ENCODE measurements at places on chromosomes 3 and 15.

DNA sequence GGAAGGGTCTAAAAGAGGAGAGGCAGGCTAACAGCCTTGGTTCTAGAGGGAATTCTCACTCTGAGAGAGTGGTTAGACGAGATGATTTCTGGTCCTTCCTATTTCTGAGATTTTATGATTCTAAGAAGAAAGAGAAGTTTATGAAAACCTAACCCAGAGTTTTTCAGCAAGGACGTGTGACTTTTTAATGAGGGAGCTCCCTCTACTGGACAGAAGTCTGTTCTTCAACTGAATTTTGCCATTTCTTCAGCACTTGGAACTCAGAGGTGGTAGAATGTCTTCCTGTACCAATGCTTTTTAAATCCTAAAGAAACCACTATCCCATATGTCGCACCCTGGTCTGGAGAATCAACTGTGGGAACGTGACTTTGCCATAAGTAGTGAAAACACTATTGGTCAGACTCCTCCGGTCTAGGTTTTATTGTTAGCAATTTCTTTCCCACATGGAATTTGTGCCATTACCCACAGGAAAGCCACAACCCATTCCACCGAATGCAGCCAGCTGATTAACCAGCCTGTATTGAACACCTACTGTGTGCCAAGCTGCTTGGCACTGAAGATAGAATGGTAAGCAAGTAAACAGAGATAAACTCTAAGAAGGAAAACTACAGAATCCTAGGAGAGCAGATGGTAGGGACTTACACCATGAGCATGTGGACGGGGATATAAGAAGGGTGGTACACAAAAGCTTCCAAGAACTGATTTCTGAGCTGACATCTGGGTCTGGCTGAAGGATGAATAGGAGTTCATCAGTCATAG lies 199.5 kb upstream of the LMCD1 start:
- no peak for DNase-seq

GRCh38 chr3:184277366-184277765 lies 1.5 kb downstream of the ECE2 start:
- DNase-seq: no peak

DNA sequence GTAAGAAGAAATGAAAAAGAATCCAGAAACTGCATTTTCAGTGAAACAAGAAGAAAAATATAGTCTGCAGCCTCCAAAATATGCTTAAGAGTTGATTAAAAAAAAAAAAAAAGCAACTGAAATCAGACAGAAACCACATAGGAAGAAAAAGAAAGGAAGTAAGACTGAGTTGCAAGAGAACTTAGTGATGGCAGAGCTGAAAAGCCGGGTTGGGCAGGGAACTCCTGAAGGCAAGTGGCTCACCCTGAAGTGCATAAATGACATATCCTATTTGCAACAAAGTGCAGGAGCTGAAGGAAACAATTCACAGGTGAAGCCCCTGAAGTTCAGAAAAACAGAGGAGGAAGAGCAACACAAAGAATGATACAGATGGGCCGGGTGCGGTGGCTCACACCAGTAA lies 108.8 kb upstream of the SLC25A36 start:
- DNase-seq: peak; percentile 26

DNA sequence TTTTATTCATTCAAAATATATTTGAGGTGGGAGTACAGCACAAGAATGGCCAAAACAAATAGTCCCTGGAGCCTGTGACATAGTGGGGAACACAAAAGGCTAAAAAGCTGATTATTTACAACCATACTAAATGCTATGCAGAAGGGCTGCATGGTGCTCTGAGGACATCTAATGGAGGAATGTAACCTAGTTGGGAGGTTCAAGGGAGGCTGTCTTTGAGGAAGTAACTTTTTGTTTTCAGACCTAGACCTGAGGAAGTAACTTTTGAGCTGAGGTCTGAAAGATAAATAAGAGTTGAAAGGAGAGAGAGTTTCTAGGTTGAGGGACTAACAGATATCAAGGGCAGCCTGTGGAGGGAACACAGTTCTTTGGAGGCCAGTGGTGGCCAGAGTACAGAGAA lies 34.8 kb upstream of the RASA2 start:
- peak; percentile 32 for DNase-seq

GRCh38 chr15:100778831-100779288 lies 100.8 kb upstream of the ALDH1A3 start:
- no peak for DNase-seq

DNA sequence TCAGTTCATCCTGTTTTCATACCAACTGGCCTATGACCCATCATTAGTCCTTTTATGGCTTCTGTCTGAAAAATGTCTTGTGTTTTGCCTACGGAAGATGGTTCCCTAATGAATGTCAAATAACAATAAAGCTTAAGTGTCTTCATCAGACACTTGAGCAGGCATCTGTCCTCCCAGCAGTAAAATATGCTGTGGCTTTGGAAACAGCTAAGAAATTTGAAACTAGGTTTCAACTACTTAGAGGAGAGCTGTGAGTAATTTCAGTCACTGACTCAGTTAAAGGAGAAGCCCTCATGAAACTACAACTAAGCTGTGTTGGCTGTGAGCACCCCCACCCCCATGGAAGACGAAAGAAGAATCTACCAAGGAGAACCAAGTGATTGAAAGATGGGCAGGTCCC lies 409.4 kb upstream of the PPP2R3A start:
- no peak for DNase-seq

GRCh38 chr3:105722943-105723556 lies 145.8 kb downstream of the CBLB start:
- peak; percentile 48 for DNase-seq

DNA sequence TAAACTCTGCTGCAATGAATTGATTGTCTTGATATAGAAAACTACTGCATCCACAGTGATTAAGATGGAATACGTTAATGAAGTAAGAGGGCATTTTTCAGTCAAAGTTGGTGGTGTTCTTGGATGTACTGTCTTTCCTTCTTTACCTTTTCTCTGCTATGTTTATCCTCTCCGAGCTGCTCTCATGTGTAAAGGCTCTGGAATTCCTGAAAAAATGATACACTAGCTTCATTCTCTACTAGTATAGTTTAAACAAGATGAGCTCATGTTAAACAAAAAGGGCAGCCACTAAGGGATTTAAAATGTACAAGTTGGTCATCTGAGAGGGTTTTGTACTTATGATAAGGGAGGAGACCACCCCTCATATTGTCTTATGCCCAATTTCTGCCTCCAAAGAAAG lies 504.6 kb upstream of the NECTIN3 start:
- DNase-seq: no peak

DNA sequence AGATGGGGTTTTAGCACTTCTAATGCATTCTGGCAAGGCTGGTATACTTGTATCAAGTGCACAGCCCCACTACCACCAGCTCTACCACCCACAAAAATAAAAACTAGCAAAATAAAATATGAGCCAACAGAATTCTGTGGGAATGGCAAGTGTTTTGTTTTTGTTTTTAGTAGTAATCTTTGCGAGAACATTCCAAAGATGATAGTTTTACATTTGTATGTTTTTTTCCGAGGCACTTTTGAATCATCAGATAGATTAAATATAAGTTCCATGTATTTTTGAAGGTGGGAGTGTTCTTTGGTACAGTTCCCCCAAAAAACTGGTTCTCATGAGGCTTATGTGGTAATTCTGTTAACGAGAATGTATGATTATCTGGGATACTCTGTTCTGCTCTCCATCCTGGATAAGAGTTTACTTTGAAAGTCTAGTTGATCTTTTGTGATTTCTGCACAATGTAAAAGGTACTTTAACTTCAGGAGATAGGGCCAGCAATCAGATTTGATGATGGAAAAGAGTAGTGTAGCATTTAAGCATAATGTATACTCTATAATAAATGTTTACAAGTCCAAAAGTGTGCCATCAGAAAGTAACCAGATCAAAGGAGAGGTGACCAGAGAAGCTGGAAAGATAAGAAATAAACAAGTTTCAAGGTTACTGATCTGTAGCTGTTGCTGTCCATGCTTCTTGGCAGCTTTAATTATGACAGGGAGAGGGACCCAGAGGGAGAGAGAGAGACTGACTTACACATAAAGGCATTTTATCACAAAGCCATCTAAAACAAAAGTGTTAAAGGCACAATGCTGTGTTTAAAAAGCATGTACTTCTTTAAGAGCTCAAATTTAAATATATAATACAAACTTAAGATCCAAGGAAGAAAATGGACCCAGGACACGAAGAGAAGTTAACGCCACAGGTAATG lies 130.9 kb downstream of the PGPEP1L start:
- DNase-seq: no peak

- DNase-seq: no peak
Observed at GRCh38 chr15:57130956-57131355, 212.5 kb downstream of the TCF12 start.

- DNase-seq: peak; percentile 21
Observed at GRCh38 chr3:130539005-130539404, 22.0 kb downstream of the COL6A6 start.

GRCh38 chr3:134161898-134162615 lies 88.6 kb downstream of the RYK start:
- no peak for DNase-seq

- no peak for DNase-seq
Observed at GRCh38 chr15:22262613-22263020, 182.3 kb downstream of the OR4M2 start.

- DNase-seq: no peak
Observed at GRCh38 chr3:122727766-122728165, 47.1 kb downstream of the PARP14 start.

DNA sequence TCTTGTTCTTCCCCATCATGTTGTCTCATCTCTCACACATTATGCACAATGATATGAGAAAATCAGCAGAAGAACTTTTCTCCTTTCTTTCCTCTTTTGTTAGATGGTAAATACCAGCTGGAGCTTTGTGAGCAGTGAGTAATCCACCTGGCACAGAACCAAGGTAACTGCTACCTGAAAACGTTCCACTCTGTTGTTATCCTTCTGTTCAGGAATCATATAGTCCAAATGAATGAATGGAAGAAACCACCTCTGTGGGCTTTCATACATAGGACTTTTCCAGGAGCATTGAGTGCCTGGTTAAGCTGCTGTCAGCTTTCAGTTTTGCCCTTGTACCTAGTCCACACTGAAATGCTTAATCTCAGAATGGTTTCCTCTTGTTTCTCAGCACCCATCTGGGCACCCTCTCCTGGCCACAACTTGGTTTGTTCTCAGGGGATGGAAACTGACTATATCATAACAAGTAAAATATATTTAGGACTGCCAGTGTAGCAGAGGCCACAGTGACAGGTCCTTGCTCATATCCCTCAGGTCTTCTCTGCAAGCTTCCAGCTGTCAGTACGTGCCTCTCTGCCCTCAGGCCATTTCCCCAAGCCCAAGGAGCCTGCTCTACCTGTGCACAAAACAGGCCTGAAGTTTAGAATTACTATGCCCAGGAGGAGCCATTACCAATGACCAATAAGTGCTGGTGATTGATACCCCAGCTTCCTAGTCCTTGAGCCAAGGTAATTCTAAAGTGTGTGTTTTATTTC lies 23.5 kb upstream of the SLC4A7 start:
- DNase-seq: no peak

DNA sequence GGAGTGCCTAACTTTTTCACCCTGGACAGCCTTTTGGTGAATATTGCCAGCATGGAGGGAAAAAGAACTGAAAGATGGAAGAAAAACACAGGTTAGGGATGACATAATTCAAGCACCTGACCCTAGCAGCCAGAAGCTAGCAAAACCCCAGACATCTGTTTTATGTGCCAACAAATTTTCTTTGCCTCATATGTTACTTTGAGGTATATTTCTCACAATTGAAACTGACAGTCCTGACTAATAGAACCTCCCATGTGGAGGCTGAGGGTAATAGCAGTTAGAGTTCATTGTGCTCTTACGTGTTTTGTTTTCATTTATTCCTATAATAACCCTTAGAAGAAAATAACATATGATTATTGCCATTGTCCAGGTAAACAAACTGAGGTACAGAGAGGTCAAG lies 71.5 kb upstream of the SLC25A26 start:
- DNase-seq: no peak

DNA sequence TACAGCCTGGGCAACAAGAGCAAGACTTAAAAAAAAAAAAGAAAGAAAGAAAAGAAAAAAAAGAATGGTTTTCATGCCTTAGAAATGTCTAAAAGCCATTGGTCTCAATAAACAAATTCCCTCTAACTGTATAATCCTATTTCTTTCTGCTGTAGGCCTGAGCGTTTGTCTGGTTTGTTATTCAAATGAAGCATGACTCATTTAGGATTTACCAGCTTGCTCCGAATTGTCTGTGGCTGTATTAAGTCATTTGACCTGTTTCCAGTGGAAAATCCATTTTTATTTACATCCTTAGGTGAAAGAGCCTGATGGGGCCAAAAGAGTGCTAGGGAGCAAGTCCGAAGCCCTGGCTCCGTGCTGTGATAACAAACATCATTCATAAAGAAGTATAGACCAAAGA lies 73.8 kb downstream of the BDH1 start:
- DNase-seq: no peak

GRCh38 chr3:9550999-9551398 lies 2.6 kb downstream of the LHFPL4 start:
- no peak for DNase-seq

- no peak for DNase-seq
Observed at GRCh38 chr15:61404567-61404966, 175.5 kb upstream of the RORA start.

DNA sequence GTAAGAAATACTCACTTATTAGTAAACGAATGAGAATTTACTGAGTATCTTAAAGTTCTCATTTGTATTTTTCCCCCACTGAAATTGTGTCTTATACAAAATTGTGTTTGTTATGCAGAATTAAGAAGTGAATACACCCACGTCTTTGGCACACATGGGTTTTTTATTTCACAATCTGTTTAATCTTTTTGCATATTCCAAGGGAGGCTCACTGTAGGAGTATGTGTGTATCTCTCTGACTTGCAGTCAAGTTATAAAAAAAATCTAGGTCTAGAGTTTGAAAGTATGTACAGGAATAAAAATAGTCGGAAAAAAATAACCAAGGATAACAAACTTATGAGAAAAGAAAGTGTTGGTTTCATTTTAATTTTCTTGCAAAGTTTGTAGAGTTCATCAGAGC lies 255.2 kb downstream of the PDCD6IP start:
- DNase-seq: no peak

GRCh38 chr3:20250786-20251185 lies 64.8 kb upstream of the SGO1 start:
- DNase-seq: no peak

- DNase-seq: no peak
Observed at GRCh38 chr3:41630708-41631107, 331.2 kb downstream of the ULK4 start.

GRCh38 chr3:117306299-117306698 lies 596.7 kb downstream of the TUSC7 start:
- DNase-seq: no peak

DNA sequence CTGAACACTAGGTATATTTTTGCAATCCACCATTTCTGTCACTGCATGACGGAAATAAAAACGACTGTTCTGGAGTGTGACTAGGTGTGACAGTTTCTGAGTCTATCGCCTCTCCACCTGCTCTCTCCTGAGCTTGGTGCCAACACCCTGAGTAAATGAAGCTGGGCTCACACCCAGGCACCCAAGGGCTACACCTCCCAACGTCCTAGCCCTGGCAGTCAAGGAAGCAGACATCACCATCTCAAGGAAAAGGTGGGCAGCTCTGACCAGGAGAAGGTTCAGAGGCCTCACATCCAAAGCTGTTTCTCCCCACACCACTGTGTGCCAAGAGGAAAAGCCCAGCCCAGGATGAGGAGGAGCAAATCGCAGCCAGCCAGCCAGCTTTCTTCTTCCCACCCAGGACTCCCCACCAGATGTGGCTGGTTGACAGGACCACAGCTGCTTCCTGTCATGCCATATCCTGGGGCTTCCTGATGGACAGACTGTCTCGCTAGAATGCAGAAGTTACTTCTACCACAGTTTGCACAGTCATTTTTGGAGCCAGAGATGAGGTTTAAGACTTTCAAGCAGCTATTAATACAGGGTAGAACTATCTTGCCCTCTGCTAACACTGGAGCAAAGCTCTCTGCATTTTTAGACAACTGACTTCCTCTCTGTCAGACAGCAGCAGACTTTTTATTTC lies 3.3 kb downstream of the SCAMP2 start:
- DNase-seq: peak; percentile 85

Measured in KG1 (cell line).